ENCODE measurements at places on chromosomes 5 and 9.

GRCh38 chr5:10308844-10309243, 1.1 kb upstream of the CMBL start:
- no peak for DNase-seq

- DNase-seq: no peak
Measured at GRCh38 chr5:3353561-3353960, 242.1 kb upstream of the IRX1 start.

- DNase-seq: no peak
Measured at GRCh38 chr9:119963258-119963797, 594.1 kb upstream of the BRINP1 start.

GRCh38 chr5:119393201-119393691, 37.4 kb downstream of the TNFAIP8 start:
- no peak for DNase-seq

- no peak for DNase-seq
Measured at GRCh38 chr5:150014456-150014855, 13.9 kb downstream of the HMGXB3 start.

DNA sequence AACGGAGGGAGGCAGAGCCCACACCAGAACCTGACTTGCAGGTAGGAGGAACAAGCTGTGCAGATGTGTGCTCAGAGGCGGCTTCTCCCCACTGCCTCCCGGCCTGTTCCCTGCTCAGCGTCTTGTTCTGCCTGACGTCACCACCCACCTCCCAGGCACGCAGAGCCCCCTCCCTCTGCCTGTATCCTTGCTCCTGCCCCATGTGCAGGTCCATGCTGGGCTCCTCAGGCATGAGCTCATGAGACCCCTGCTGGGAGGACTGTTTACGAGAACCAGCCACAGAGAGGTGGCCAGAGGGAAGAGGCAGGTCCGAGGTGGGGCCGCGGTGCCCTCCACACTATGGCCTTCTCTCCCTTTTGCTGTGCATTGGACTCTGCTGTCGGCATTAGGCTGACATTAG, 45.5 kb downstream of the SLC6A3 start:
- no peak for DNase-seq

DNA sequence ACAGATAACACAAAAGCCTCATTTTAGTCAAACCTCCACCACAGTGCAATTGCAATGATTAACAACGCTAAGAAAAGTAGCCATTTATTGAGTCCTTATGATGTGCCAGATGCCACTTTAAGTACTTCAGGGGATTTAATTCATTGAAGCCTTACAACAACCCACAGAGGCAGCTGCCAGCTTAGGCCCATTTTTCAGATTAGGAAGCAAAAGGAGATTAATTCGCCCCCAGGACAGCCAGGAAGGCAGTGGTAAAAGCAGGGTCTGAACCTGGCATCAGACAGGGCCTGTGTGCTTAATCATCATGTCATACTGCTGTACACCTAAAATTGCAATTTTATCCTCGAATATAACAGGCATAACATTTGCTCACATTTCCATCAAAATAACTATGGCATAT, 23.9 kb downstream of the MED27 start:
- DNase-seq: no peak

DNA sequence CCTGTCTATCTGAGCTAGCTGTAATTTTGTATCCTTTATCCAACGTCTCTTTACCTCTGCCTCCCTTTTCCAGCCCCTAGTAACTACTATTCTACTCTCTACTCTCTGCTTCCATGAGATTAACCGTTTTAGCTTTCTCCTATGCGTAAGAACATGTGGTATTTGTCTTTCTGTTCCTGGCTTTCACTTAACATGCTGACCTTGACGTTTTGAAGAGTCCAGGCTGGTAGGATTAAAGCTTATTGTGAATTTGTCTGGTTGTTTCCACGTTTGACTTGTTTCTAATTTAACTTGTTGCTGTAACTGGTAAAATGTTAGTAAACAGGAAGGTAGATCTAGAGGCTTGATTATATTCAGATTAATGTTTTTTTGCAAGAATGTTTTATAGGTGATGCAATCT, 385.3 kb downstream of the PSAT1 start:
- DNase-seq: no peak

DNA sequence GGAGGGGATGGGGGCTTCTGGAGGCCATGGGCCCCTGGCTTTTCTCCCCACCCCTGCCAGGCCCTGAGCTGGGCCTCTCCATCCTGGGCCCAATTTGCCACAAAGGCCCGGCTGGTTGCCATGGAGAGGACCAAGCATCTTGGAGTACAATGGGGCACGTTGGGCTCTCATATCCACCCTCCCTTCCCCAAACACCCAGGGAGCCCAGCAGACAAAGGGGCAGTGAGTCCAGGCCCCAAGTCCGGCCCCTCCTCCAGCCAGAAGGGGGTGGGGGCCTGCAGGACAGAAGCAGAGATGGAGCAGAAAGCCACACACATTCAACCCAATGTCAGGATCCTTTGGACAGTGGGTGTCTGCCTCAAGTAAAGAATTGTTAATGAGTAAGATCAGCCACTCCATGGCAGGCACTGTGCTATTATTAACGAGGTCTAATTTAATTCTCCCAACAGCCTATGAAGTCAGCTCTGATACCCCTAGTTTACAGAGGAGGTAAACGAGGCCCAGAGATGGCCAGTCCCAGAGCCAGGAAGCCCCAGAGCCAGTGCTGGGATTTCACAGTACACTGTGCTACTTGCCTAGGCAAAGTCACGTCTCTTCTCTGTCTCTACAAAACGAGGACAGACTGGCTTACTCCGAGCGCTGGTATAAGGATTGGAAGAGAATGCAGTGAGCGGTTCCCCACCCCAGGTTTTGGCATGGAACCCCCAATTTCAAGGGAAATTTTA, 2.3 kb downstream of the CRB2 start:
- DNase-seq: no peak

GRCh38 chr9:37100741-37101140, 19.6 kb upstream of the ZCCHC7 start:
- no peak for DNase-seq

DNA sequence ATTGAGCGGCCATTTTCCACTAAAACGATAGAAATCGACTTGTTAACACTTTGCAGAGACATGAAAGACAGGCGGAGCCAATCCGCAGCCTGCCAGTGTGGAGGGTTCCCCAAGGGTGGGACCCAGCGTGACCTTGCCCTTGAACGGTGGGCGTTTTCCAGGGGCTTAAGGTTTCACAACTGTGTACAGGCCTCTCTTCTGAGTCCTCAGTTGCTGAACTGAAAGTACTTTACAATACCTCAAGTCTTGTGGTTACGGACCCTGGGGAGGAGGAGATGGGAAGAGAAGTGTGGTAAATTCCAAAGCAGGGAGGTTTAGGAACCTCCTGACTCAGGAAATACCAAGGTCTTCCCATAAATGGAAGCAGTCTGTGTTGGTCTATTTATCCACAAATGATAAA, 68.2 kb upstream of the CKMT2 start:
- DNase-seq: no peak
